ENCODE measurements at places on chromosomes 2 and 18.

DNA sequence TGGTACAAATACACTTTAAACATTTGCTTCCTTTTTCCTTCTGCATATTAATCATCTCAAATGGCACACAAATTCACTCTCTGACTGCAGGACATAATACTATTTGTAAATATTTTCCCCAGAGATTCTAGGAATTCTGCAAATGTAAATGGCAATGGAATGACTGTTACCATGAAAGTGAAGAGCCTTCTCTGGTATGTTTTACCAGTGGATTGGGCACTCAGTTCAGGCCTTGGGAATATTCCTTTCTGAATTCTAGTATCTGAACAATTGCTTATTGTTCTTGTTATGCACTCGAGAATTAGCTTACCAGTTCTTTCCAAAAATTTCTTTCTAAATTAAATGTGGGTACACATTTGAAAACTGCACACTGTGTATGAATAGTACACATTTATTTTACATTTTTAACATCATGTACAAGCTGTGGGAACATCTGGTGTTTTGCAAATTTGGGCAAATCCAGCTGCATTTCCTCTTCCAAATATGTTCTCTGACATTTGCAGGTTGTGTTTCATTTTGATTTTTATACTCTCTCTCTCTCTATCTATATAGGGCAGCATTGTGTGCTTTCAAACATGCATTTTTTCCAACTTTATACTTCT, 289.1 kb downstream of the NBAS start:
- no peak for DNase-seq

DNA sequence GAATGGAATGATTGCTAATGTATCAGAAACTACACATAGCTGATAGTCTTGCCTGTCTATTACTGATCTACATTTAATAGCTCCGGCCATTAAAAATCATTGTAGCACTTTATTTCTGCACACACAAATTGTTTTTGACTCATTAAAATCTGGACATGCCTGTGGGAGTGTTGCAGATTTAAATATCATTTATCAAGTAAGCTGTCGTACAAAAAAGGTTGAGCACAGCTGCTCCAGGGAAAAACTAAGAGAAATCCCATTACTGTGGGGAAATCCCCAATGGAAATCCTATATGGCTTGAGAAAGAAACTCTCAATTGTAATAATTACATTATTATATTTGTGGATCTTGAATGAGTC, 99.6 kb upstream of the CERS6 start:
- DNase-seq: no peak

DNA sequence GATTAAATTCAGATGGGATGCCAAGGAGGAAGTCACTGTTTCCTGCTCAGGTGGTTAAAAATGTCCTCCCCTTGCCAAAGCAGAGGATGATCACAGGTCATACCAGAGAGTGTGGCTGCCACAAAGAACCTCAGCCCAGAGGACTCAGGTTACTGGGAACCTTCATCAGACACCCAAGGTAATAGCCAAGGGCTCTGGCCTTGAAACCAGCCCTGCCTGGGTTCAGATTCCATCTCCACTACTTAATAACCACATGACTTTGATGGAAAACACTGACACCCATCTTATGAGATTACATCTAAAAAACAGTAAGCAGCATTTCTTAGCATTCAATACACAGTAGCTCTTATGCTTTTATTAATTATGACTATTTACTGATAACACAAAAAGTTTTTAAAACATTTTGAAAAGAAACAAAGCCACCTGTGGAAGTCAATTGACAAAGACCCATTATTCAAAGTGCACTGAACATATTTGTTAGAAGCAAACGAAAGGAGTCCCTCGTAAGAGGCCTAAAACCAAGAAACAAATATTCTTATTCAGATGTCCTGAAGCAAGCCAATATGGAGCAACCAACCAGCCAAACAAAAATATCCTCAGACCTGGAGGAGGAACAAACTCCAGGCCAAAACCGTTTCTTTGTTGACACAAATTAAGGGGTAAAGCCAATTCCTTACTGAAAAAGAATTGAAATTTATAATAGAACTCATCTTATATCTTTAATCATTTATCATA, 241.5 kb downstream of the RNF152 start:
- no peak for DNase-seq

GRCh38 chr2:82959727-82960126, 1499.4 kb downstream of the SUCLG1 start:
- DNase-seq: no peak

GRCh38 chr2:29582062-29582461, 339.3 kb downstream of the ALK start:
- no peak for DNase-seq

GRCh38 chr2:107306881-107307280, 420.9 kb upstream of the ST6GAL2 start:
- DNase-seq: no peak

GRCh38 chr18:35371412-35372195, 5.5 kb downstream of the ZNF396 start:
- DNase-seq: no peak

- DNase-seq: no peak
These were observed 77.7 kb upstream of the CSRNP3 start for GRCh38 chr2:165391791-165392190.

DNA sequence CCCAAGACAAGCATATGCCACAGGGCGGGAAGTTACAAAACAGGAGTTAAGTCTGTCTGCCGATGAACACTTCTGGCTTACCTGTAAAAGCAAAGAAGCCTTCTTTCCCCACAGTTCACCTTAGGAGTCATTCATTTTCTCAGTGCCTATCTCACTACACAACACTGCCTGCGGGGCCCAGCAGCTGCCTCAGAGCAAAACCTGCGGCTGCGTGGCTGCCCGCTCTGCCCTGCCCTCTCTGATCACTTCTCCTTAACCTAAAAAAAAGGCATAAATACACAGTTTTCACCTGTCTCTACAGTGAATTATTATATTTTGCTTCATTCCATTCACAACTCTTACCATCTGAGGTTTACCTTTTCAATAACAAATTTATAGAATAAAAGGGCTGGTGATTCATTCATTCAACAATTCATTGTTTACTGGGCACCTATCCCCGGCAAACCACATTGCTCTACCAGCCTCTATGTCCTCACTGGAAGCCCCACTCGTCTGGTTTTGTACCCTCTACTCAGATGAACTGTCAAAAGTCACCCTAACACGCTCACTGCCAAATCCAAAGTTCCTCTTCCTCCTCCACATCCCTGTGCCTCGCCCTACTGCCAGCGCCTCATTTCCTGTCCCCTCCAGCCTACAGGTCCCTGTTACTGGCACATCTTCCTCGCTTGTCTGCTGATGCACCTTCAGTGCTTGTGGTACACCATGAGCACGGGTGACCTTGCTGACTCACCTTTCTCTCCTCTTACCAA, 31.4 kb downstream of the AFG3L2 start:
- no peak for DNase-seq

- no peak for DNase-seq
These were observed 27.1 kb downstream of the VPS54 start for GRCh38 chr2:63992061-63992685.

DNA sequence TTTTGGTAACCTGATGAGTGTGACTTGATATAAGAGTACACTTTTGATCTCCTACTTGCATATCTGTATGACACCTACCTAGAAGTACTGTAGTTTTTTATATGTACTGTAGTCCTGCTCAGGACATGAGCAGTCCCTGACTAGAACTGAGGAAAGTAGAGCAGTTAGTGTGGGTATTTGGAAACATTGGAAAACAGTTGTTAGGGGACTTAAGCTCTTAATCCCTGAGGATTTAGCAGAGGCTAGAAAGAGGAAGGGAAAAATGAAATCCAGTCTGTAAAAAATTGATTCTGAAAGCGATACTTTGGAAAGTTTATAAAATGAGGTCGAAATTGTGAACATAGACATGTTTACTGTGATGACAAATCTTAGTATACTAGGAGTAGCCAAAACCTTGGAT, 125.6 kb downstream of the NCOA1 start:
- DNase-seq: no peak

- no peak for DNase-seq
These were observed 51.0 kb upstream of the RAB27B start for GRCh38 chr18:54777118-54777791.

GRCh38 chr2:110852541-110853263, 120.3 kb downstream of the ACOXL start:
- no peak for DNase-seq

DNA sequence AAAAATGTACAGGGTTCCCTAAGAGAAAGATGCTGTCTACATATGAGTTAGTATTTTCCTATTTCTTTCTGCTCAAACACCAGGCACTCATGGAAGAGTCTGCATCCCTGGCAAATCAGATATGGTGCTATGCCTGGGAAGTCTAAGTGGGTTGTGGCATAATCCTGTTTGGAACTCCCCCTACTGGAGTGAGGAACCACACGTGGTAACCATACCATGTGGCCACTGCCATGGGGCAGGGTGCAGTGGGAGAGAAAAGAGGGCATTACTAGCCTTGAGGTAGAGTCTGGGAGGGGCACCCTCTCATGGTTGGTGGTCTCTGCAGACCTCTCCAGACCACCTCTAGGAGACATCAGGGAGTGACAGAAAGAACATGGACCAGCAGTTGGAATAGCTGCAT, 257.9 kb upstream of the ATP5MC3 start:
- no peak for DNase-seq

GRCh38 chr18:79429785-79430281, 34.1 kb downstream of the NFATC1 start:
- no peak for DNase-seq

DNA sequence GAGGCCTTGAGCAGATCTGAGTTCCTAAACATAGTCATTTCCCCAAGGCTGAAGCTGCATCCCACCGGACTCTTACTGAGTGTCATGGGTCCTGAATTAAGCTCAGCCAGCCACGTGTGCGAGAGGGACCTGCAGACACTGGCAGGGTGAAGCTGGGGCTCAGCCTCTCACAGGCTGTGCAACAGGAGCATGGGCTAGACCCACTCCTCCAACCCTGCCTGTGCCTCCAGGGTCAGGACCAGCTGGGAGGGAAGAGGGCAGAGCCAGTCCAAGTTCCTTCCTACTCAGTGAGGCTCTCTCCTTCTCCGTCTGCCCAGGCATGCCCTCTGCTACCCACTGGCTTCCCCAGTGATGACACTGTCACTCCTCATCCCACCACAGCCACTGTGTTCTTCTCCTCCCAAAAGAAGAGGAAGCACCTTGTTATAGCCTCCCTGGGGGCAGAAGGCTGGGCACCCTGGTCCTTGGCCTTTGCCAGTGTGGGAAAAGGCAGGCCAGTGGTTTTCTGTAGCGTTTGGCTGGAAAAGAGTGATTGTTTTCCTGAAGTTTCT, 78.9 kb downstream of the KCNF1 start:
- no peak for DNase-seq

- no peak for DNase-seq
These were observed 178.9 kb upstream of the SERPINE2 start for GRCh38 chr2:224217962-224218347.

- no peak for DNase-seq
These were observed 45.6 kb downstream of the MEX3C start for GRCh38 chr18:51151568-51152511.

DNA sequence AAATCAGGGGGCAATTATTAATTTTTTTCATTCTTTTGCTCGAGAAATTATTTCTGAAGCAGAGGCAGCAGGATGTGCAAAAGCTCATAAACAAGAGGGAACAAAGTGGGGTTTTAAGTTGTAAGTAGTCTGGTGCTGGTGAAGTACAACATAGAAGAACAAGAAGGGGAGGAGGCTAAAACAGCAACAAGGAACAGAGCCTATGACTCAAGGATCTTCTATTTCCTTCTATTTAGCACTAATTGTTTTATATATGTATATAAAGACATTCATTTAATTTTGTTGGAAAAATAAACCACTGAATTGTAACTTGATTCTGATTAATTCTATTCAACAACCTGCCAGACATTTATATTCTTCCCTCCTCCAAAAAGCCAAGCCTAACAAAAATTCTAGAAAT, 35.0 kb downstream of the YES1 start:
- no peak for DNase-seq

DNA sequence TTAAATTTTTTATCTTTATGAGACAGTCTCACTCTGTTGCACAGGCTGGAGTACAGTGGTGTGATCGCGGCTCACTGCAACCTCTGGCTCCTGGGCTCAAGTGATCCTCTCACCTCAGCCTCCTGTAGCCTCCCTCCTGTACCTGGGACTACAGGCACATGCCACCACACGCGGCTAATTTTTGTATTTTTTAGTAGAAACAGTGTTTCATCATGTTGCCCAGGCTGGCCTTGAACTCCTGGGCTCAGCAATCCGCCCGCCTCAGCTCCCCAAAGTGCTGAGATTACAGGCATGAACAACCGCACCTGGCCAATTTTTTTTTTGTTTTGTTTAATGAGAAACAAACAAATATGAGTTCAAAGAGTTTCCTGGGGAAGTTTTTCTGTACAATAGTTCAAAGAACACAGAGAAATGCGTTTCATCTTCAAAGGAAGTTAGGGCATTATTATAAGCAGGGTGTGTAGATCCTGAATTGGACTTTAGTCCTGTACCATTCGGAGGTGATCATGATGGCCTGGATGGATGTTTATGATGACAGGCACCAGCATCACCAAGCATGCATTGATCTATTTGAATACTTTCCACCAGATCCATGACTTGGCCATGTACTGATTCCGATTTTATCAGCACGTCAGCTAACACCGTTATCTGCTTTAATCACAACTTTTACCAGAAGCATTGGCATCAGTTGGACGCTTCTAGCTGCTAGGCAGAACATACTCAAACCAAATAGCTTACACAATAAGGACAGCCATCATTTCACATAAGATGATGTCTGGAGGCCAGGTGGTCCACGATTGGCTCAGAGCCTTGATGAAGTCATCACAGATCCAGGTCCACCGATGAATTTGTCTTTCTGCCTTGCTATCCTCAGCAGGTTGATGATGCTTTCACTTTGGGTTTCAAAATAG, 28.9 kb downstream of the TCF23 start:
- DNase-seq: no peak

- no peak for DNase-seq
These were observed 207.4 kb downstream of the HDAC4 start for GRCh38 chr2:239193401-239193811.

DNA sequence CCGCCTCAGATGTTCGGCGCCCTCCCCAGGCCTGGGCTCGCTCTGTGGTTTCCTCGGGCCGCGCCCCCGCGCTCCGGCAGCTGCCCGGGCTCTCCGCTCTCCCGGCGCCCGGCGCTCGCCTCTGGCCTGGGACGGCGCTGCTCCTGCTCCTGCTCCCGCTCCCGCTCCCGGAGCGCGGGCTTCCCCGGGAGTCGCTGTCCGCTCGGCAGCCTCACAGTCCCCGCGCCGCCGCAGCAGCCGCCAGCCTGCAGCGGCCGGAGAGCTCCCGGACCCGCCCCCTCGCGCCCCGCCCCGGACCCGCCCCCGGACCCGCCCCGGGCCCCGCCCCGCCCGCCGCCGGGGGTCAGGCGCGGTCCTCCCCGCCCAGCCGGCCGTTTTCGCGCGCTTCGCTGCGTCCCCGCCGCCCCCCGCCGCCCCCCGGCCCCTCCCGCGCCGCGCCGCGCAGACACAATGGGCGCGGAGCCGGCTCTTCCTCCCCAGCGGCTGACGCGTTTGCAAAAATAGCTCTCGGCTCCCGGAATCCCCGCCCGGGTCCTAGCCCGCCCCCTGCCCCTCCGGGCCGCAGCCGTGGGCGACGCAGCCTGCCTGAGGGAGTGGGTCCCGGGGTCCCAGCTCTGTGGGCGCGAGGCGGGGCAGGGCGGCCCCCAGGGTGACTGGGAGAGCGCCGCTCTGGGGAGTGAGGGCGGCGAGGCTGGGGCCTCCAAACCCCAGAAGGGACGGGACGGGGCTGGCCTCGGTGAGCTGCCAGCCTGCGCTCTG, at the start of gene ARL4C:
Gene ARL4C (minus strand): TSS at position 247 of the 759 bp plus-strand sequence. CDS start 495 bp downstream, outside the sequence.
- DNase-seq: peak; percentile 51

GRCh38 chr2:134136731-134137130, 117.1 kb upstream of the MGAT5 start:
- DNase-seq: no peak

Data from NCI-H1105 treated with DMSO at 0.1 percent for 48 hours (cell line).